A375 (cell line): ENCODE measurements at places on chromosomes 2 and 18. TPM values are rescaled to one million over a fixed set of nuclear protein-coding genes. Genes with fewer than 3 reads are reported as not detected.

The RNF152 gene
- 0.57 and 1.2 TPM in 2 replicates for total RNA-seq

The SERPINB13 gene
- total RNA-seq = not detected in 2 replicates

The TCF7L1 gene
- total RNA-seq = 0.16 TPM in 1 of 2 replicates, not detected in the other

The CCDC150 gene
- total RNA-seq = 7.9 and 9.7 TPM in 2 replicates

The LRP2 gene
- total RNA-seq = 0.24 TPM in 1 of 2 replicates, not detected in the other

The KCNF1 gene
- not detected in 2 replicates for total RNA-seq

The NGEF gene
- 4.6 and 7.5 TPM in 2 replicates for total RNA-seq

The GAD1 gene
- 7.2 and 8.1 TPM in 2 replicates for total RNA-seq

The ERFE gene
- total RNA-seq = 11.2 and 14.8 TPM in 2 replicates

The CBLN2 gene
- total RNA-seq = 0.19 and 0.68 TPM in 2 replicates

The ADRA2B gene
- total RNA-seq = not detected in 2 replicates

The PSMA8 gene
- total RNA-seq = not detected in 2 replicates
